Stimulated activated CD8-positive, alpha-beta memory T cell treated with anti-CD3 and anti-CD28 coated beads, Interleukin-15, amount 100 ng/mL, for 48 hours (primary cell): ENCODE measurements at places on chromosomes 7 and 10.

- no peak for DNase-seq
Measured at GRCh38 chr10:130757821-130758489, 553.6 kb downstream of the TCERG1L start.

DNA sequence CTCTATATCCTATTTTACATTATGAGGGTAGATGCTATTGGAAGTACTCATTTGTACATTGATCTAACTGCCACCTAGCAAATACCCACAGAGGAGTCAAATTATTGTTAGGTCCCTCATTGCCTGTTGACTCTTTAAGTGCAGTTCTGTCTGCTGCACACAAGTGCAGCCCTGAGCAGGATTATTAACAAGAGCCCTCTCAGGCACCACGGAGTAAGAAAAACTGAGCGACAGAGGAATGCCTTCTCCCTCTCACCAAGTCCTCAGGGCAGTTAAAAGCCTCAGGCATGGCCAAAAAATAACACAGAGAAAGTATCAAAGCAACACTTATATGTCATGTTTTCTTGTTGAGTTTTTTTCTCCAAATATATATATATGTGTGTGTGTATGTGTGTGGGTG is 340.0 kb upstream of the NRG3 start:
- DNase-seq = no peak

GRCh38 chr10:79457256-79457785 is 11.9 kb upstream of the ZCCHC24 start:
- no peak for DNase-seq

DNA sequence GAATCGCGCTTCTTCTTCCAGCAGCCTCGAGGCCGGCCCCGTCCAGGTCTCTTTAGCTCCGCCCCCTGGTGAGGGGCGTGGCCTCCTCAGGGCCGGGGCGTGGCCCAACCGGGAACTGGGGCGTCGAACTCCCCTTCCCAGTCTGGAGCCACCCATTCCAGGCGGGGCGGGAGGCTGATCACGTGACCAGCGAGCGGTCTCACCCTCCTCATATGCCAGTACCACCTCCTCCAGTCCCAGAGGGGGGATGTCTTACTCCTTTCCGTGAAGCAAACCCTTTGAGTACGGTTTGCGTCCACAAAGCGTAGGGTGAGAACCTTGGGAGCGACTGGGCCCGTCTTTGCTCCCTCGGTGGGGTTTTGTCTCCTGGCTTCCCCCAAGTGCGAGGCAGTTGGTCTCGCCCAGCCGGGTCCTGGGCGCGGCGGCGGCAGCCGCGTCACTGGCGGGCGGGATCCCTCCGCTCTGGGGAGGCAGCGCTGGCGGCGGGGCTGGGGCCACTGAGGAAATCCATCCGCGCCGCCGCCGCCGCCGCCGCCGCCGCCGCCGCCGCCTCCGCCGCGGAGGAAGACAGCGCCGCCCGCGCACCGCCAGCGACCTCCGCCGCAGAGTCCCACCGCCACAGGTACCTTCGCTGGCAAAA is at the start of gene GNB2:
GNB2 (plus strand) TSS at position 439 of the 640 bp plus-strand sequence. CDS start 2,526 bp downstream, outside the sequence.
- DNase-seq = peak; percentile 97

GRCh38 chr10:73802276-73802991 is 9.0 kb downstream of the NDST2 start:
- no peak for DNase-seq

GRCh38 chr7:78862411-78862900 is 591.0 kb downstream of the MAGI2 start:
- DNase-seq = no peak

DNA sequence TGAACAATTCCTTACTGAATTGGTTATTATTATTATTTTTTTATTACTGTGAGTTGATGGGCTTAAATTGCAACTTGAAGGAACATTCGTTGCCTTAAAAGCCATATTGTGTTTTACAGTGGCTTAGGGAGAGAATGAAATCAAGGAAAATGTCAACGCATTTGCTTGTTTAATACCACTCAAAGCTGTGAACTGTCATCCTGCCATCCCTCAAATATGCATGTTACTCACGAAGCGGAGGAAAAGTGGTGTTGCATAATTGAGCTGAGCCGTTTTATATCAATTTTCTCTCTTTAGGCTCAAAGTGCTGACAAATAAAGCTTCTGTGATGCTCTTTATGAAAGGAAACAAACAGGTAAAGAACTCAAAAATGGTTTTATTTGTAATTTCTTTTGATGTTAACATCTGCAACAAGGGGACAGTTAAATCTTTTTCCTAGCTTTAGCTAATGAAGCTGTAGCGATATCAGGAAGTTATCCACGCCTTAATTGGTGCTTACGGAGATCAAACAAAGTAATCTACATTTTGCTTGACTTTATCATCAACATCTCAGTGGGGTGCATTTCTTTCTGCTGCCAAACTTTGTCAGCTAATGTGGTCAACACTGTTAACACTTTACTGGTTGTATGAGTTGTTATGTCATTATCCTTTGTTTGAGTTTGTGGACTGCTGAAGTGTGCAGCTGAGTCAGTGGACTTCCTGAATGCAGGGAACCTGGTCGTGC is 33.1 kb downstream of the GLRX3 start:
- no peak for DNase-seq

GRCh38 chr7:4744391-4745264 is 30.8 kb upstream of the AP5Z1 start:
- DNase-seq = peak; percentile 63

GRCh38 chr10:13773043-13773442 is 186.3 kb downstream of the PRPF18 start:
- DNase-seq = no peak

- DNase-seq = no peak
Measured at GRCh38 chr10:125127110-125127509, 33.3 kb downstream of the CTBP2 start.

DNA sequence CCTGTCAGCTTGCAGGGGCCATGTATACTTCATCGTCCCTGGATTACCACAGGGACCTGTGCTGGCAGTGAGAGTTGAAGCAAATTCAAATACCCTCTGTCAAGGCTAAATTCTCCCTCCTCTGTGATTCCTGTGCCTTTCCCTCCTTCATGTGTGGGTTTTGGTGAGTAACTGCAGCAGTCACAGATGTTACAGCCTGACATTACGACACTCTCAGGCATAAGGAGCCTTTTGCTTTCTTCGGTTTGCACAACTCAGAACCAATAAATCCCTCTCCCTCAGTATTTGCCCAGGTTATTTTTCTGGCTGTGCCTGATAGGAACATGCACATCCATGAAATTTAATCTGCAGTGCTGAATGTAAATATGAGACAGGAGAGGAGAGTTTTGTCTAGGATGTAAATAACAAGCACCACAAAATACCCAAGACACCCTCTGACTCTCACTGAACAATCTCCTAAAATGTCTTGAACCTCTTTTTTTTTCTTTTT is 997.2 kb upstream of the GHITM start:
- DNase-seq = no peak

DNA sequence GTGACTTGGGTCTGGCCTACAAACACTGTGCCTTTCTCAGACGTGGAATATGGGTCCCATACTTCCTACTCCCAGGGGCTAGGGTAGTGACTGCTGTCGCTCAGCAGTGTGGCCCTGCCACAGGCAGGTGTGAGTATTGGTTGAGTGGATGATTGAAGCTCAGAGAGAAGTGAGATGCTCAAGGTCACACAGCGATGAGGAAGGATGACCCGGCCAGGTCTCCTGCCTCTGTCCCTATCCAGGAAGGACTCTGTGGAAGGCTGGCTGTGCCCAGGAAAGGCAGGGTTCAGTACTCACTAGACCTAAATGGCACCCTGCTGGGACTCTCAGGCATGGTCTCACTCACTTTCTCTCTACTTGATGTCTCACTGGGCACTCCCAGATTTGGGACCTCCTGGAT is 2.8 kb downstream of the PRF1 start:
- DNase-seq = no peak

DNA sequence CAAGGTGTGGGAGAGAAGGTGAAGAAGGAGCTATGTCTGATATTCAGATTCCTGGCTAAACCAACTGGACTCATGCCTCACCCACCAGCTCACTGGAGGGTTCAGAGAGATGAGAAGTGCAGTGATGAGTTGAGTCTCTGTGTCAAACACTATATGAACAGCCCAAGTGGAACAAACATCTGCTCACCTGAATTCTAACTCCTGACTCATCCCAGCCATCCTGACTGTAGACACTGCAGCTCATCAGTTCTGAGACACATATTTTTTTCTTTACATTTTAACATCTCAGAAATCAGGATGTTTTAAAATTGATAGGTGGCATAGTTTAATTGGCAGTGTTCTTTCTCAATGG is 27.3 kb downstream of the GSDME start:
- no peak for DNase-seq

GRCh38 chr10:106175760-106176377 is 988.6 kb downstream of the SORCS1 start:
- DNase-seq = no peak

- no peak for DNase-seq
Measured at GRCh38 chr7:127383123-127383835, 9.2 kb downstream of the ZNF800 start.

DNA sequence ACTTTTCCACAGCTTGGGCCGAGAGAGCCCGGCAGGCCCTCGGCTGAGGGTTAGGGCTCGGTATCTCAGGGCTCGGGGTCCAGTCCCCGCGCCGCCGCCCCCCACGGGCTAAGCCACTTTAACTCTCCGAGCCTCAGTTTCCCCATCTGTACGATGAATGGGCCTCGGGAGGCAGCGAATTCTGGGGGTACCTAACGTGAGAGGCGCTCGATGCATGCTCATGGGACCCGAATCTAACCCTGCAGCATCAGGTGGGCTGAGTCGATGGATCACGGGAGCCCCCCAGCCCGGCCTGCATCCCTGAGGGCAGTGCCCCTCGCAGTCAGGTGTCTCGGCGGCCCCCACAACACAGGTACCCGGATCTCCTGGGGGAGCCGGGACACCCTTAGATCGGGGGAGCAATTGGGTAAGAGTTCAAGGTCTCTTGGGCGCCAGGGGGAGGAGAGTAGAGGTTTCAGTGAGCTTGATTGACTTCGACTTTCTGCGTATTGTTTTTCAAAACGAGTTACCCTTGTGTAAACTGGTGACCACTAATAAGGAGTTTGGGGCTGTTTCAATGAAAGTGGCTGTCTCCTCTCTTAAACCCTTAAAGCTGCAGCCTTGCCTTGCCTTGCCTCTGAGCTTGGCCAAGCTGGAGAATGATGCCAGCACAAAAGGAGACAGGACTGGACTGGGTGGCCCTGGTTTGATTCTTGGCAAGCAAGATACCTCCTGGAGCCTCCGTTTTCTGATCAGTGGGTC is 631 bp downstream of the POR start:
- no peak for DNase-seq

GRCh38 chr10:123967626-123968243 is 76.1 kb upstream of the CPXM2 start:
- peak; percentile 36 for DNase-seq

GRCh38 chr10:100433253-100434240 is 29.3 kb upstream of the WNT8B start:
- DNase-seq = peak; percentile 84

DNA sequence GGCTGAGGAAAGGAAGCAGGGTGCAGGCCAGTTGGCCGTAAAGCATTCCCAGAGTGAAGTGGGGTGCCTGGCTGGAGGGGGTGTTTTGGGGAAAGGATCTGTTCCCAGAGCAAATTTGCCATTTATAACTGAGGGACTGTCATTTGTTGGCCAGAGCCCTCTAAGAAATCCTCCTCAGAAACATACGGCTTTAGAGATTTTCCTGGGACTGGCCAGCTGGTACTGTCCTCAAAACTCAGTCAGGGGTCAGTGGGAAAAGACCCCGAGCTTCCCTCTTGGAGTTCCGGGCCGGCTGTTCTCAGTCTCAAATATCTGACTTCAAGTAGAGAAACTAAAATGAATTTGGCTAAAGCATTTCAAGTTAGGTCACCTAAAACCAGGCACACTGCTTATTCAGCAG is 55.9 kb downstream of the ETV1 start:
- DNase-seq = no peak

GRCh38 chr10:116857156-116857555 is 7.9 kb downstream of the ENO4 start:
- no peak for DNase-seq

- no peak for DNase-seq
Measured at GRCh38 chr10:121326905-121327304, 271.3 kb downstream of the FGFR2 start.

- no peak for DNase-seq
Measured at GRCh38 chr10:10977226-10977956, 40.3 kb upstream of the CELF2 start.

DNA sequence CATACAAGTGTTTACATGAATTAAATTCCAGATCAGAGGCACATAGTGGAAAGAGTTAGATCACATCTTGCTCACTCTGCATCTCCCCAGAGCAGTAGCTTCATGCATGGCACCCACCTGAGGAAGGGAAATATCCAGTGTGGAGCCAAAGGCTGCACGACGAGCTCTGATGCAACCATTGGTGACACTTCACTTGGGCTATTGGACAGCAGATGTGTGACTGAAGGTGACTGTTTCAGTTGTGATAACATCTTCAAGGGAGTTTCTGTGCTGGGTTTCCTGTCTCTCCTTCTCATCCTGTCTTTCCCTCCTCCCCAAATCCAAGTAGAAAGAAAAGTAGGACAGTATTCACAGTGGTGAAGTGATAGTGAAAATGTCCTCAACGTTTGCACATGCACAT is 115.0 kb downstream of the TAF3 start:
- DNase-seq = no peak

GRCh38 chr7:140542228-140542603 is 62.9 kb upstream of the MKRN1 start:
- no peak for DNase-seq

- no peak for DNase-seq
Measured at GRCh38 chr10:69321865-69322264, 43.6 kb downstream of the HK1 start.

GRCh38 chr7:152683297-152683696 is 7.4 kb upstream of the XRCC2 start:
- no peak for DNase-seq

GRCh38 chr10:127410030-127410429 is 139.1 kb upstream of the NPS start:
- no peak for DNase-seq

- DNase-seq = no peak
Measured at GRCh38 chr10:13019280-13019679, 17.8 kb upstream of the CCDC3 start.
